ENCODE measurements at places on chromosomes 3 and 15. TPM values are rescaled to one million over a fixed set of nuclear protein-coding genes. Genes with fewer than 3 reads are reported as not detected.

- H3K36me3 ChIP-seq: no peaks in the 10 kb centered on the region
- peaks cover 9% of the 10 kb centered on the region for H3K4me1 ChIP-seq
These were observed 9.9 kb upstream of the ETFA start for GRCh38 chr15:76321171-76321570.

TMEM108 gene
- 4.8 TPM for total RNA-seq

GRCh38 chr3:159843840-159844730 lies 144.6 kb upstream of the IL12A start:
- no peak overlapping the region for H3K4me3 ChIP-seq
- H3K27me3 ChIP-seq: no peaks in the 10 kb centered on the region
- no peak for DNase-seq
- peaks cover 27% of the 10 kb centered on the region for H3K4me1 ChIP-seq
- H3K27ac ChIP-seq: no peak overlapping the region
- no peaks in the 10 kb centered on the region for H3K36me3 ChIP-seq

PDCD6IP gene
- 85.2 TPM for total RNA-seq

GRCh38 chr3:110149763-110150162 lies 812.4 kb upstream of the DPPA4 start:
- no peaks in the 10 kb centered on the region for H3K4me1 ChIP-seq
- H3K27me3 ChIP-seq: no peaks in the 10 kb centered on the region
- no peaks in the 10 kb centered on the region for H3K36me3 ChIP-seq
- H3K4me3 ChIP-seq: no peak overlapping the region

ARNT2 gene
- total RNA-seq: 20.1 TPM

DNA sequence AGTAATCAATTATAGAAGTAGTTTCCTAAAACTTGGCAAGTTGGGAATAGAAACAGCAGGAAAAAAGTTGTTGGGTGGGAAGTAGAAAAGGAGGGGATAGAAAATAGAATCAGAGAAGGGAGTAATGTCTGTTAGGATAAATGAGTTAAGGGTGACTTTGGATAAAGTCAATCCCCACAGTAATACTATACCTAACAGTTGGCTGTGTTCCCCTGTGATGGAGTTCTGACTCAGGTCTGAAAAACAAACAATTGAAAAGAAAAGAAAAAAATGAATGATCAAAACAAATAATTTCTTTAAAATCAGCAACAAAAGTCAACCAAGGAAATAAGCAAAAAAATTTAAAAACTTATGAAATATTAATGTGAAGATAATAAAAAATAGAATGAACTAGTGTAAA lies 50.3 kb downstream of the EMC4 start:
- H3K4me3 ChIP-seq: no peak overlapping the region
- DNase-seq: no peak
- H3K36me3 ChIP-seq: no peaks in the 10 kb centered on the region
- H3K27me3 ChIP-seq: no peaks in the 10 kb centered on the region
- no peaks in the 10 kb centered on the region for H3K4me1 ChIP-seq

DNA sequence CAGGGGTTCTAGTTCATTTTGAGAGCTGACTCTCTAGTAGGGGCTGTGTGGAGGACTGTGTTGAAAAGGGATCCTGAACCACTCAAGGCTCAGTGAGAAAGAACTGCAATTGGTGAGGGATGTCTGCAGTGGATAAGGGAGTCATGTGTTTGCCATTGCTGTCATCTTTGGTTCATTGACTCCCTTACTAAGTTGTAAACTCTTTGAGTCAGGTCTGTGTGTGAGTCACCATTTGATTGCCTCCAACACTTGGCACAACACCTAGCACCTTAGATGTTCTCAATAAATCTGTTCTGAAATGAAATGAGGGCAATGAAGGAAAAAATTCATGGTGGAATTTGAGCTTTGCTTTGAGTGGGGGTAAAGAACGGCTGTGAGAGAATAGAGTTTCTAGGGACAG lies 51.7 kb downstream of the PLS1 start:
- peaks cover 7% of the 10 kb centered on the region for H3K4me1 ChIP-seq
- DNase-seq: no peak
- no peak overlapping the region for H3K4me3 ChIP-seq

SLC51B gene
- not detected for total RNA-seq

Measured in neural progenitor cell (in vitro differentiated cells).